ENCODE measurements at places on chromosomes 5 and 9. TPM values are rescaled to one million over a fixed set of nuclear protein-coding genes. Genes with fewer than 3 reads are reported as not detected.

DNA sequence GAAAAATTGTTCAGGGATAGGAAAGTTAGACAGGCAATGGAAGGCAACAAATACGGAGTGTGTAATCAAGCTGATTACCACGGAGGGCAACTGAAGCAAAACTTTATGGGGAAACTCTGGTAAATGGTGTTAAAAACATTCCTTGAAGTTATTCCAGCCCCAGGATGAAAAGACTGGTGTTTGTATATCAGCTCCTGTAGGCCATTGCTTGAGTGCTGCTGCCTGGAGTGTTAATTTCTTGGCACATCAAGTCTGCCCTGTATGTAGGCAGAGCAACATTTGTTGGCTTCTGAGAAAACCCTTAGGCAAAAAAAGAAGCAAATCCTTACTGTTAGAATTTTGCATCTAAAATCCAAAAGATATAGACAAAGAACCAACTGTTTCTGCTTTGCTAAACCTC, 686.5 kb upstream of the ACO1 start:
- H3K4me1 ChIP-seq: no peaks in the 10 kb centered on the region
- DNase-seq: no peak
- H3K4me3 ChIP-seq: no peak overlapping the region
- H3K27ac ChIP-seq: no peak overlapping the region
- H3K27me3 ChIP-seq: no peaks in the 10 kb centered on the region

Gene SMIM23
- total RNA-seq: not detected

- no peaks in the 10 kb centered on the region for H3K36me3 ChIP-seq
- DNase-seq: no peak
- no peak overlapping the region for H3K4me3 ChIP-seq
- H3K27me3 ChIP-seq: no peaks in the 10 kb centered on the region
- no peak overlapping the region for H3K27ac ChIP-seq
These were observed 92.8 kb downstream of the TAF11L14 start for GRCh38 chr5:17727098-17727497.

GRCh38 chr5:68456756-68457217, 241.2 kb downstream of the PIK3R1 start:
- peaks cover 46% of the 10 kb centered on the region for H3K4me1 ChIP-seq
- no peak overlapping the region for H3K4me3 ChIP-seq
- DNase-seq: peak; percentile 90
- no peaks in the 10 kb centered on the region for H3K27me3 ChIP-seq

Gene FAM170A
- total RNA-seq: not detected

Gene CDH9
- not detected for total RNA-seq

All from stomach (tissue), 19 donors.